ENCODE measurements at places on chromosomes 16 and 17.
A peak's percentile ranks its signal among the peaks of the same experiment; 100 is the strongest.

- peak; percentile 54 for DNase-seq
Measured at GRCh38 chr17:6753006-6753445, 2.8 kb upstream of the XAF1 start.

- no peak for DNase-seq
Measured at GRCh38 chr16:50172195-50172922, 19.3 kb downstream of the TENT4B start.

GRCh38 chr16:17109413-17109812 is 361.3 kb downstream of the XYLT1 start:
- DNase-seq, result no peak

DNA sequence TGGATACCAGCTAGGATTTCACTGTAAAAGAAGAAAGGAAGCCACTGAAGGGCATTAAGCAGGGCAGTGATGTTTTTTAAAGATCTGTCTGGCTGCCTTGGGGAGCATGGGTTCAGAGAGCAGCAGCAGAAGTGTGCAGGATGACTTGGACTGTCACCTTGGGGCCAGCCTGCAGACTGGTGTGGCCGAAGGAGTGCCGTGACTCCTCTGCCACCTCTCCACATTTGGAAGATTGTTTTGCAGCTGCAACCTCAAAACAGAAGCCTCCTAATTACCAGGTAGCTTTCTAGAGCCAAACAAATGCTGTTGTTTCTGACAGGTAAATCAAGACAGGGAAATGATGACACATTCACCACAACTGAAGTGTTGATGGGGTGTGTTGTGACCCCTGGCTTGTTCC is 681.4 kb downstream of the WWOX start:
- DNase-seq, result no peak

DNA sequence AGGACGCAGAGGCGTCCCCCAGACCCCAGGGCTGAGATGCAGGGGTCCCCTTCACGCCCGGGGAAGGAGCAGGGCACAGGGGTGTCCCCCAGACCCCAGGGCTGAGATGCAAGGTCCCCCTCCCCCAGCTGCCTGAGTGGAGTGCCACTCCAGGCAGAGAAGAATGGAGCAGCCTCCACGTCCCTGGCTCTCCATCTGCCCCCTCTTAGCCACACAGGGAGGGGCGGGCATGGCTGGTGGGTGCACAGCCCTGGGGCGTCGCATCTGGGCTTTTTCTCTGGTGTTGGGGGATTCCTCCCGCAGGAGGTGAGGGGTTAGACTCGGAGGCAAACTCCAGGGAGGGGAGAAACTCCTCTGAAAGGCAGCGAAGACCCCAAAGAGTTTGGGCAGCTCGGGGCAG is 17.5 kb downstream of the CIBAR2 start:
- no peak for DNase-seq

- DNase-seq, result no peak
Measured at GRCh38 chr17:57423541-57423940, 167.2 kb downstream of the MSI2 start.

DNA sequence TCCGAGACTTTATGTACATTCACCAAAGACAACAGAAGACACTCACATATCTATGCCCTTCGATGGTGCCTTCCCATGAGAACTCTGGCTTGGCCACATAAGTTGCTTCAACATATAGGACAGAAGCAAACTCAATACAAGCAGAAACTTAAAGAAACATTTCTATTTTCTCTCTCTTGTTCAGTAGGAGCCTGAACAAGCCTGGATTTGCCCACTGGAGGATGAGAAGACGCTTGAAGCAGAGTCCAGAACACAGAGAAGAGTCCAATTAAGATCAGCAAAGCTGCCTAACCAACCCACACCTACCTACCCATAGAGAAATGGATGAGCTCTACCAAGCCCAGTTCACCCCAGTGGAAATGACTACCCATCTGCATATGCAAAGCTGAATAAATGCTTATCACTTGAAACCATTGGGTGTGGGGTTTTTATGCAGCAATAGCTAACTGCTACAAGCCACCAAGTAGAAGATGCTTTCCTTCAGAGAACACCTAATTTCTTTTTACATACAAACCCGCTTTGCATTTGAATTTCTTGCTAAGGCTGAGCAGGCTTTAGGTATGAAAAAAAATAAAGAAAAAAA is 337.9 kb upstream of the DYNLRB2 start:
- no peak for DNase-seq

DNA sequence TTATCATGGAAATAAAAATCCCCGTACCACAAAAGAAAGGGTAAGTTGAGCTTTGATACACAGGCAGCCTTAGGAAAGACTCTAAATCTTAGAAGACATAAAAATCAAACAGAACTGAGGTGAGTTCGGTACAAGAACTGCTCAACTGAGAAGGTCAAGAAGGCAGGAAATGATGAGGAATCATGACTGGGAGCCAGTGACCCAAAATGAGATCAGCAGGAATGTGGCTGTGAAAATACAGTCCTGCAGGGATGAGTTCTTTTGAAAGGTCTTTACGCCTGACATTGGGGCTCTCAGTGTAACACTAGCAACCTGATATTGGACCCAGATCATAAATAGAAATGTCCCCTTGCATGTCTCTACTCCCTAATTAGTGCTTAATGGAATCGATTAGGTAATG is 56.3 kb upstream of the CDH11 start:
- no peak for DNase-seq

DNA sequence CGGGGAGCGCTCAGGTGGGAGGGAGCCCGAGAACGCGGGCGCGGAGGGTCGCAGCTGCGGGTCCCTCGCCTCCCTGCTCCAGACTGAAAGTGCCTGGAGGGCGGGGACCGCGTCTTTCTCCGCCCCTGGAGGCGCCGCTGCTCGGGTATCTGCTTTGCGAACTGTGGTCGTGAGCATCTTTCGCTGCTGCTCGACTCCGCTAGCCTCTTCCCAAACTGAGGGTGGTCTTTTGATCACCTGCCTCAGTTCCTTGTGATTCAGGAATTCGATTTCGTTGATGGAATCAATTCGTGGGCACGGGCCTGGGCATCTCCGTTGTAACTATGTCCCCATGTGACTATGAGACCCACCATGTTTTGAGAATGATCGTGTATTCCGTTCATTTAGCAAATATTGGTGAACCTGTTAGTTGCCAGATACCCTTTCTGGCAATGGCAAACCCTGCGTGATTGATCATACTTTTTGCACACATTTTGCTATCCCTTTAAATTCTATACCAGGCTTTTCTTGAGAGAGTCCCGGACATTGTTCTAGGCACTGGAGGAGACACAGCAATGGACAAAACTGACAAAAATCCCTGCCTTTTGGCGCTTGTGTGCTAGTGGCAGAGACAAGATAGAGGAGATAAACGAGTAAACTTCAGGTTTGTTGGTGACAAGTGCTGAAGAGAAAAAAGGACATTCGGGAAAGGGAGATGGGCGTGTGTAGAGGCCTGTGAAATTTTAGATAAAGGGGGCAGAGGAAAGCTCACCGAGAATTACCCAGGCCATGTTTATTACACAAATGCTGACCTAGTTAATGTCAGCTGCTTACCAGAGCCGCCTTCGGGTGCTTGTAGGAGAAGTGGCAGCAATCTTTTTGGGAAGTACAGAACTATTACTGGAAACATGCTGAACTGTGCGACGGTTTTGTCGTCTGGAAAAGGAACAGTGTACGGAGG is 948 bp downstream of the UTP18 start:
- DNase-seq, result no peak

DNA sequence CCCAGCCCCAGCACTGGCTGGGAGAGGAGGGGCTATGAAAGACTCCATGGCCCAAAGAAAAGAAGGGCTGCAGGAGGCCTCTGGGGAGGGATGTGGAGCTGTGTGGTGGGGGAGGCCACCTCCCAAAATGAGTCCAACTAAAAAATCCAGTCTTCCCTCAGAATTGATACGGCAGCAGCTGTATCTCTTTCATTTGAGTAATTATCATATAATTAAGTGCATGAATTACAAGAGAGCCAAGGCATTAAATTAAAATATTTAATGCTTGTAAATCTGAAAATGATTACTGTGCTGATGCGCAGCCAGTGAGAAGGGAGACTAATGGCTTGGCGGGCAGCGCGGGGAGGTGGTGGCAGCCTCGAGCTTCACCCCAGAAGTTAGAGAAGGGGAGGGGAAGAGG is 192.8 kb downstream of the C16orf78 start:
- DNase-seq, result no peak

DNA sequence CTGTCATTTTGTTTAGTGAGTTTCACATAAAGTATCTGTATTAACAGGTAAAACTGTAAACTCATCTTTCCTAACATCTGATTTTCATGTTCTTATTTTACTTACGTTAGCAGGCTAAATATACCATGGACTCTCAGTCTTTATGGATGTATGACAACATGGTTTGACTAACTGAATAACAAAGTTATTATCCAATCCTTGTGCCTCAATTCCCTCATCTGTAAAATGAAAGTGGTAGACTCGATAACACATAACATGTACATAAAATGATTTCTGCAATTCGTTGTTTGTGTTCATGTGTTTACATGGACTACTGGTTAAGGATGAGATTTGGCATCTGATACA is 9.5 kb upstream of the PCTP start:
- no peak for DNase-seq

GRCh38 chr17:80675438-80676095 is 130.9 kb downstream of the RPTOR start:
- no peak for DNase-seq

GRCh38 chr16:86167061-86167460 is 268.1 kb downstream of the IRF8 start:
- no peak for DNase-seq

DNA sequence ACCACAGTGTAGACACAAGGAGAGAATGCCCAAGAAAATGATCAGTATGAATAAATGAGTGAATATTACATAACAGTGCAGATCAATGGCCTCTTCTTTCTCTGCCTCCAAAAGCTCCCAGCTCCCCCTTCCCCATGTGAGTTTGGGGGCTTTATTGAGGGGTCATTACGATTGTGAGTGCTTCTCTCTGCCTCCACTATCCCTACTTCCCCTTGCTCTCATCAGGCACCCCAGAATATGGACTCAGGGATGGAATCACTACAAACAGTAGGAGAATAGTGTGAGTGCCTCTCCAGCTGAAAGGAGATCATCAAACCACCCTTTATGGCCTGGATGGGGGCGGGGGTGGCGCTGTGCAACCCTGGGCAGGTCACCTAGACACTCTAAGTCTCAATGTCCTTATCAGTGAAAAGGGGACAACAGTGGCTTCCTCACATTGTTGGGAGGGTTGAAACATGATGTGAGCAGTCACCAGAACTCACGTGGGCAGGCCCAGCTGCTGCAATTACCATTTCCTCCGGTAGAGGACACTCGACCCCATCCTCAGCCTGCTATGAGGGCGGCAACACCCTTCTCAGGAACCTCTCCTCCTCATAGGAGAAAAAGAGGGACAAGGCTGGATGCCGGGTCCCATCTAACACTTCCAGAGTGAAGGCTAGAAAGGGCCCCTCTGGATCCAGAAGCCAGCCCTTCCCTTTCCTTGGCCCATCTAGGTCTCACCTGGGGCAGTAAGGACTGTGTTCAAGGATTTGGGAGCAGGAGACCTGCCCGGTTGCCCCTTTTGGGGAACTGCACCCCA is 2.1 kb upstream of the EPOP start:
- peak; percentile 86 for DNase-seq

DNA sequence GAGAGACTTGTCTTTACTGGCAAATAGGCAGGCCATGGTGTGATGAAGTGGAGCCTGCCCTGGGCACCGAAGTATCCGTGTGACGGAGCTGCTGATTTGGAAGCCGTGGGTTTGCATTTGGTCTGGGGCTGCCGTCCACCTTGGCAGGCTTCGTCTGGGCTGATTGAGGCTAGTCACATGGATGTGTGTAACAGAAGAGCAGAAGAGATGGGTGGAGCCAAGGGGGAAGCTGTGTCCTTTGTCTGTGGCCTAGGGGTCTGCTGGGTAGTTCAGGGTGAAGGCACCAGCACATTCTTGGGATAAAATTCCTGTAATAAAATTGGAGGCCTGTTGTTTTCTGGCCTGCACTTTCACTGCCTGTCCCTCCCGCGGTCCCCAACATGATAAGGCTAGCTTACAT is 106.1 kb downstream of the AATF start:
- DNase-seq, result no peak

DNA sequence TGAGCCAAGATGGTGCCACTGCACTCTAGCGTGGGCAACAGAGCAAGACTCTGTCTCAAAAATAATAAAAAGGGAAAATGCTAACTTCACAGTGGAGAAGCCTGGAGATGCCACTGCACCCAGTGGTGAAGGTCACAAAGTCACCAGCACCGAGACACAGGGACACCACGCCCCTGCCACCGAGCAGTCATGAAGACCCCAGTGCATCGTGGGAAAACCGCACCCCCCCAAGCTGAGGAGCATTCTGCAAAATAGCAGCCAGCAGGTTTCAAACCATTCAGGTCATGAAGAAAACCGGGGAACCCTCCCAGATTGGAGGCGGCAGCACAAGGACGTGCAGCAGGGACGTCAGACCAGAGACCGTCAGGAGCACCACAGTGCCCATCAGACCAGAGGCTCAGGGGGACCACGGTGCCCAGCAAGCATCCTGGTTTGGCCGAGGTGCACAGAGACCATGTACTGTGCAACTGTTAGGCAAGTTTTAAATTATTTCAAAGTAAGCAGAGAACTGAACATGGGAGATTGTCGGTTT is 13.7 kb downstream of the CHMP1A start:
- DNase-seq, result no peak

- DNase-seq, result no peak
Measured at GRCh38 chr17:82868715-82869131, 28.9 kb upstream of the ZNF750 start.

DNA sequence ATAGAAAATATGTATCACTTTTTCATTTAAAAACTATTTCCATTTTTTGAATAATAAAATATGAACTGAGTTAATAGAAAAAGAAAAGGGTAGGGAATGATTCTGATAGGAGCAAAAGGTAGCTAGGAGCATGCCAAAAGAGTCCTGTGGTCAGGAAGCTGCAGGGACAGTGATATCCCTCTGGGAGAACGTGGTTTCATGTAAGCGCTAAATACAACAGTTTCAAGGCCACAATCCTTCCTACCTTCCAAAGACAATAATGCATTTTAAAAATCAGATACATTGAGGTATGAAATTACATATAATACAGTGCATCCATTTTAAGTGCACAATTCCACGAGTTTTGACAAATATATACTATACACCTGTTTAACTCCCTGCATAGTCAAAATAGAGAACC is 55.8 kb downstream of the CCDC182 start:
- DNase-seq, result no peak

Data from right forelimb (tissue), 1 donor.